Ascending aorta (tissue), 2 donors: ENCODE measurements at places on chromosomes 1 and 21. TPM values are rescaled to one million over a fixed set of nuclear protein-coding genes. Genes with fewer than 3 reads are reported as not detected.

DNA sequence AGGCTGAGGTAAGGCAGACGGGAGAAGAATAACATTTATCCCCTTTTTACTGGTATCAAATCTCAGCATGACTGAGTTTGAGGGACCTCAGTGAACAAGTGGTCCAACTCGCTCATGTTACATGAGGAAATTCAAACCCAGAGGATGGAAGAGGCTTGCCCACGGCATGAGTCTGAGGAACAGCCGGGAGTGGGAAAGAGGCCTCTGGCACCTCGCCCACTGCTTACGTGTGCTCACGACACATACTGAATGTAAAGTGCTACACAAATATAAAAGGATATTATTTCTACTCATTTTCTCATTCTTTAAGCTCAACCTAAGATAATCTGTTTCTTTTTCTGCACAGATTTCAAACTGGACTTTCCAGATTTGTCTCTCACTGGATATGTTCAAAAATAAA is 14.7 kb downstream of the BEND5 start:
- no peak for DNase-seq

- DNase-seq = no peak
These were observed 198.4 kb downstream of the USP25 start for GRCh38 chr21:15928196-15928595.

DNA sequence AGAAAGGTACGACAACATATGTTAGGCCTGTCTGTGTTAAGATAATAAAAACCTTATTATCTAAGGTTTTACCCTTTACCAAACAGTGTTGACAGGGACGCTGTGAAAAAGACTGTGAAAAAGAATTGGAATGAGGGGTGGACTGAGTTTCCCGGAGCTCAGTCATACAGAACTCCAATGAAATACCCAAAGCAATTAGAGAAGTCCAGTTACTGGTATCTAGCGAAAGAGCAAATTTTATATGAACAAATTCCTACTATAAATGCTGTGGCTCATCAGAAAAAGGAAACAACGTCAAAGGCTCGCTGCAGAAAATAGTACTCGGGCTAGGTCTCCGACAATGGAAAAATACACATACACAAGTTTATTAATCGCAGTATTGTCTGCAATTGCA is 708 bp upstream of the RBBP5 start:
- no peak for DNase-seq

GRCh38 chr1:161981126-161981525 is 42.5 kb downstream of the OLFML2B start:
- no peak for DNase-seq

- DNase-seq = no peak
These were observed 578 bp upstream of the SESN2 start for GRCh38 chr1:28258628-28259251.

DNA sequence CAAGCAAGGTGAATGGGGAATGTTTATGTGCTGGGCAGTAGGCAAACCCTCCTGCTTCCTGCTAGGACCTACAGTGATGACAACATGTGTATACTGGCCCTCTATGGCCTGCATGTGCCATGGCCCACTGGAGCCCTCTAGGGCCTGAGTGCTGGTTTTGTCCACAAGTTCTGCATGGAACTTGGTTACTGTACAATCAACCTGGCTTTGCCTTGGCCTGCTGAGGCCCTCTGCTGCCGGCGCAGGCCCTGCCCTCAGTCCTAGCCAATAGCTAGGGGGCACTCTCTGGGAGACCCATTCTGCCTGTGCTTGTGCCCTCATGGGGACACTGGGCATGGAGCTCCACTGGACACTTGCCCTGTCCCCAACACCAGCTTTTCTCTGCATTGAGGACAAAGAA is 138.6 kb upstream of the NGF start:
- no peak for DNase-seq

GRCh38 chr1:218848009-218848408 is 325.7 kb upstream of the LYPLAL1 start:
- no peak for DNase-seq

- no peak for DNase-seq
These were observed 188.6 kb downstream of the DSCAM start for GRCh38 chr21:40658311-40658710.

- DNase-seq = no peak
These were observed 22.7 kb downstream of the WNT9A start for GRCh38 chr1:227924833-227925574.

GRCh38 chr1:182183606-182184005 is 122.1 kb upstream of the ZNF648 start:
- DNase-seq = no peak

GRCh38 chr1:181483285-181484195 is at the start of gene CACNA1E:
Gene CACNA1E, plus strand, starts transcription at chr1:181483517. Its CDS starts 228 bp downstream, at chr1:181483745.
- no peak for DNase-seq

- DNase-seq = no peak
These were observed 284.1 kb upstream of the BEND5 start for GRCh38 chr1:49060766-49061165.

DNA sequence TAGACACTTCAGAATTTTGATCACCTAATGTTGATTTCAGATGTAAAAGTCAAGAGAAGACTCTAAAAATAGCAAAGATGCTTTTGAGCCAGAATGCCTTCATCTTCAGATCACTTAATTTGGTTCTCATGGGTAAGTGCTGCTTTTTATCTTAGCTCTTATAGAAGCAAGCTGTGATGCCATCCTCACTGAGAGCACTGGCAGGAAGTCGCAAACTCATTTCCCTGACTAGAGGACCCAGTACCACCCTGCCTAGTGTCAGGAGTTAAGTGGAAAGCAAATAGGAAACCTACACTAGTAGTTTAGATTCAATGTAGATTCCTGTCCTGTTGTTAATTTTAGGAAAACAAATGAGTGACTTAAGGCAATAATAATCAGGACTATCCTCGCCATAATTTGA is 12.1 kb downstream of the IFNAR2 start:
- no peak for DNase-seq

- DNase-seq = no peak
These were observed 1295.5 kb upstream of the NCAM2 start for GRCh38 chr21:19702726-19703125.

DNA sequence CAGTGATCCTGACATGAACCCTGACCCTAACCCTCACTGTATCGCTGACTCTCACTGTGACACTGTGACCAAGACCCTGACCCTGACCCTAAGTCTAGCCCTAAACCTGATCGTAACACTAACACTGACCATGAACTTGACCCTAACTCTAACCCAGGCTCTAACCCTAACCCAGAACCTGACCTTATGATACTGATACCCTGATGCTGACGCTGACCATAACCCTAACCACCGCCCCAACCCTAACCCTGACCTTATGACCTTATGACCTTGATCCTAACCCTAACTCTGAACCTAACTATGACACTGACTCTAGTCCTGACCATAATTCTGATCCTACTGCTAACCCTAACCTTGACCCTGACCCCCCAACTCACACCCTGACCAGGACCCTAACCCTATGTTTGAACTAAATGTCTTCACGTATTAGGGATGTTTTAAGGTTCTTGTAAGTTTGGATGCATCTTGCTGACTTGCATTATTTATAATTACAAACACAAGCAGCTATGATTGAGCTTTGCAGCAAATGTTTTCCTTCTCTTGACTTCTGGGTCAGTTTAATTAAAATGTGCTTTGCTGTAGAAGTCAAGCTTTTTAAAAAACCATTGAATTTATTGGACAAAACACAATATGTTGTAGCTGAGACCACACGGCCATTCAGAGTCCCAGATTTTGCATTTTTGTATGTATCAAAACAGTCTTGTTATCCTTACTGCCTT is 23.9 kb upstream of the PRSS38 start:
- no peak for DNase-seq

DNA sequence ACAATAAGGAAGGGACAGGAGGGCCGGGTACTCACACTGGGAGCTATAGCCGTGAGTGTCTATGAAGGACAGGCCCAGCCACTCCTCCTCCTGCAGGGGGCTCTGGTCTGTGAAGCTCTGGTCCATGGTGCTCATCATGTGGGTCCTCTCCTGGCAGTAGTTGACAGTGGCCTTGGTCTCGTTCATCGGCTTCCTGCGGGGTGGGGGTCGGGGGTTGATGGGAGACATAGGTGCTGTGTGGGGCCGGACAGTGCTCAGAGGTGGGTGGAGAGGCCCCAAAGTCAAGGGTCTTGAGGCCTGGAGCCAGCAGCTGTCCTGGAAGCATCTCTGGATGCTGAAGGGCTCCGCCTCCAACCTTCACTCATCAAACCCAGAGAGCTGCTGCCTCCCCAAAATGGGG is 260.4 kb downstream of the PTPRU start:
- DNase-seq = no peak

- DNase-seq = no peak
These were observed 81.9 kb downstream of the FGGY start for GRCh38 chr1:59378621-59379370.

Gene WDR64
- not detected for total RNA-seq

Gene ERG
- 28.5 TPM for total RNA-seq

Gene WNT3A
- total RNA-seq = not detected

Gene SLC26A9
- not detected for total RNA-seq

Gene KRTAP10-11
- not detected for total RNA-seq

Gene NHLH1
- not detected for total RNA-seq

Gene SHCBP1L
- not detected for total RNA-seq
